ENCODE measurements at places on chromosomes 11 and 22. TPM values are rescaled to one million over a fixed set of nuclear protein-coding genes. Genes with fewer than 3 reads are reported as not detected.

OR8D1 gene
- not detected for total RNA-seq

MYO7A gene
- total RNA-seq: 0.45 TPM

CPT1B gene
- total RNA-seq: not detected

PRRG4 gene
- 0.36 TPM for total RNA-seq

GRAP2 gene
- not detected for total RNA-seq

FGF3 gene
- not detected for total RNA-seq

All from fibroblast of the aortic adventitia (primary cell).